ENCODE measurements at places on chromosomes 3 and 15.

- no peak for DNase-seq
Measured at GRCh38 chr3:42495393-42495792, 7.0 kb upstream of the VIPR1 start.

GRCh38 chr15:75578173-75578947 is 755 bp downstream of the PTPN9 start:
- DNase-seq = no peak

- DNase-seq = no peak
Measured at GRCh38 chr3:10272977-10273376, 19.8 kb downstream of the GHRL start.

DNA sequence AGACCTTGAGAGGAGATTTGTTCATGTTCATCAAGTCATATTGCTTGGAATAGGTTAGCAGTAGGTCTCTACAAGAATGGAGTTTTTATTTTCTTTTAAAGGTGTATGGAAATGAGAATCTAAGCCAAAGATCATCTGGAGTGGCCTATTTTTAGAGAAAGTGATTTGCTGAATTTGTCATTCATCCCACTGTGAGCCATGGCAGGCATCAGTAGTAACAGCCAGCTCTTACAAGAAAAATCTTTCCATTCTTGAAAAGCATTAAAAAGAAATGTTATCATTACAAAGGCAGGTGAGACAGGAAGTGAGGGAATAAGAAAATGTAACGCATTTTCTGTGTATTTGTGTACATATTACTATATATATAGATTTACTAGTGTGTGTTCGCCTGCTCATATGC is 29.6 kb downstream of the STAC start:
- DNase-seq = no peak

- DNase-seq = peak; percentile 75
Measured at GRCh38 chr3:37229740-37230139, 55.4 kb upstream of the LRRFIP2 start.

- DNase-seq = no peak
Measured at GRCh38 chr3:119356646-119357045, 62.5 kb downstream of the ARHGAP31 start.

DNA sequence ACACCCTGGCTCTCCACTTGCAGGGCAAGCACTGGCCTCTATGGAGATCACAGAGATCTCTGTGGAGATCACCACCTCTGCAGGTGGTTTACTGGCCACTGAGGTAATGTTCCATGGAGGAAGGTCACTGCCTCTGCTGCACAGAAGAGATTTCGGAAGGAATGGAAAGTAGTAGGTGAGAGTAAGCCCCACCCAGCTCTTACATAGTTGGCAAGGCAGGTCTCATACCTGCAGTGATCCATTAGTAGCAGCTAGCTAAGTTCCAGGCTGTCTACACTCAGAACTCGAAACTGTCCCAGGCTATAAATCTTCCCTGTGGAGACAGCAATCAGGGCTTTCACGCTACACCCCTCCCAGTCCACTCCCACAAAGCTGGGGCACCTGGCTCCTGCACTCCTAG is 194.3 kb upstream of the MANF start:
- DNase-seq = no peak

DNA sequence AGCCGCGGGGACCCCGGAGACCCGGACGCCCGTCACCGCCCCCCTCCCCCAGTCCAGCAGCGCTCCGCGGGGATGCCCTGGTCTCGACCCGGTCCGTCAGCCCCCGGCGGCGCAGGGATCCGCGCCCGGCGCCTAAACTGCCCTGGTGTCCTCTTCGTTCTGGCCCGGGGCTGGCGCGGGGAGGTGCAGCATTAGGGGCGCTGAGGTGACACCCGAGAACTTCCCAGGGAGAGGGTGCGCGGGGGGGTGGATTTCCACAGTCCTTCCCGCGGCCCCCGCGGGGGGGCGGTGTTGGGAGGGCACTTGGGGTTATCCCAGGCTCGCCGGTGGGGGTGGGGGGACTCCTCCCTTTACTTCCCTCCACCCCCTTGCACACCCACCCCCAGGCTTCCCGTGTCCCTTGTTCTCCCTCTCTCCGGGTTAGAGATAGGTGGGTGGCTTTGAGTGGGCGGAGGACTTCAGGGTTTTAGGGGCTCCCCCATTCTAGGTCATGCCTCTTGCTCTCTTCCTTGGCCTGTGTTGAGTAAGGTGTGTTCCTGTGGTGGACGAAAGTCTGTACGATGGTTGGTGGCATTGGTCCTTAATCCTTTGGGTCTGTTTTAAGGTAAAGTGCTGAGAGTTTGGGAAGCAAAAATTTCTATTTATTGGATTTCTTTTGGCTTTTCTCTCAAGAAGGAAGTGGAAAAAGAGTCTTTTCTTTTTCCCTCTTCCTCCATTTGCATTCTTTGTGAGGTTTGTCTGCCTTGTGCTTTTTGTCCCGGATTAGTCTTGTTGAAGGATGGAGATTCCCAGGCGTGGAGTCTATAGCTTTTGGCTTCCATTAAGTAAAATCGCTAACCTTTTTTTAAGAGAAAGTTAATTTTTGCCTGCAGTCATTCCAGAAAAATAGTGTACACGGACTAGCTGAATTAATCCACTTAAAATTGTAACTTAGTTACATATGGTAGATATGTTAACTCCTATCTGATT is 811 bp downstream of the SKIL start:
- peak; percentile 67 for DNase-seq

GRCh38 chr15:52146261-52146660 is 33.7 kb upstream of the BCL2L10 start:
- no peak for DNase-seq

DNA sequence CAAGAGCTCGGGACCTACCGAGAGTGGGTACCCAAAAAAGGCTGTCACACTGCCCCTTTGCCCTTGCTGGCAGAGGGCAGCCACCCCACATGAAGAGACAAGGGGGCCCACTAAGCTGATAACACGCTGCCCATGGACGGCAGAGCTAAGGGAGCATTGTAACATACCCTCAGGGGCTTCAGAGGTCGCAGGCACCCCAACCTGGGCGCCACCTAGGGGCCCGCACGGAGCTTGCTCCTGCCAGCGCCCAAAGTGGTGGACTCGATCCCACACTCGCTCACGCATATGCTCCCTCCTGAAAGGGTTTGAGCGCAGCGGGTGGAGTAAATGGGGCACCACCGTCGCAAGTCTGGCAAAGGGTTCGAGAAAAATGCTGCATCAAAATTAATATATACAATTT is 975.4 kb downstream of the ZPLD1 start:
- DNase-seq = no peak

GRCh38 chr3:88030210-88030609 is 28.6 kb downstream of the CGGBP1 start:
- no peak for DNase-seq

- peak; percentile 66 for DNase-seq
Measured at GRCh38 chr15:70474471-70475406, 288.6 kb downstream of the UACA start.

DNA sequence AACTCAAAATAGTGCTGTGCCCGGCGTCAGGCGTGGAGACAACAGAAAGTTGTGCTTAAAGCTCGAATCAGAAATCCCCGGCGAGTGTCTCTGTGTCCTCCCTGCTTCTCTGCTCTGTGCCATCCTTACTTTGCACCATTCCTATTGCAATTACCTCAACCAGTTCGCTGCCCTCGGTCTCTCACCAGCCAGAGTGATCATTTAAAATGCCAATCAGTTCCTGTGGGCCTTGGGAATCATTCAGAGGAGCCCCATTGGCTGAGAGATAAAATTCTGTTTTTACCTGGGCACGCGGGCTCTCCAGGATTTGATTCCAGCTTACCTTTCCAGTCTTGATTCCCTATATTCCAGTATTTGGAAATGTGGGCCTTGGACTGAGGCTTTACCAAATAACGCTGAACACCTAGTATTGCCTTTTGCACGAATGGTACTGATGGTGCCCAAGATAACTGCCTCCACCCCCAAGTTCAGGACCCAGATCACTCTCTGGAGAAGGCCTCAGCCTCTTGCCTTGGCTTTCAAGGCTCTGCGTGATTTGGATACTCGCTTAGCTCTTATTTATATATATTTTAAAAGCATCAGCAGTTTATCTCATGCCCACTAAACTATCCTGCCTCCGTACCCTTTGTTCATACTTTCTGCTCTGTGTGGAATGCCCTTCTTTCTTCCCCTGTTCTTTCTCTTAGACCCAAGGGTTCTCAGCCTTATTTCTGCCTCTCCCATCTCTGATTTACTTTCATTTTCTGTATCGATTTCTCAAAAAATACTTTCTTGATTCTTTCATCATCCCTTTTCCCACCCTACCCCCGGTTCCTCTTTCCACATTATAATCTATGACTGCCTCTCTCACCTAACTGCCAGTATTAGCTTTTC is 863 bp downstream of the PSMA4 start:
- DNase-seq = no peak

DNA sequence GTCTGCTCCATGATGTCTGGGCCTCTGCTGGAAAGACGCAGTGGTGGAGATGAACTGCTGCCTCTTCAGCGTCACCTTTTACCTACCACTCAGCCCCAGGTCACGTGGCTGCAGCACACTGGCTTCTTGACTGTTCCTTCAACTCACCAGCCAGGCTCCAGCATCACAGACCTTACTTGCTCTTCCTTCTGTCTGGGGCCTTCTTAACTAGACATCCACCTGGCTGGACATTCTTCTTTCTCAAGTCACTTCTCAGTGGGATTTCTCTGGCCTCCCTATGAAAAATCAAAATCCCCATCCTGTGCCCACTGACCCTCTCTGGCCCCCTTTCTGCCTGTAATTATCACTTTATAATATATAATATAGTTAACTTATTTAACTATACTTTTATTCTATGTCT is 29.7 kb upstream of the NSMCE3 start:
- no peak for DNase-seq

DNA sequence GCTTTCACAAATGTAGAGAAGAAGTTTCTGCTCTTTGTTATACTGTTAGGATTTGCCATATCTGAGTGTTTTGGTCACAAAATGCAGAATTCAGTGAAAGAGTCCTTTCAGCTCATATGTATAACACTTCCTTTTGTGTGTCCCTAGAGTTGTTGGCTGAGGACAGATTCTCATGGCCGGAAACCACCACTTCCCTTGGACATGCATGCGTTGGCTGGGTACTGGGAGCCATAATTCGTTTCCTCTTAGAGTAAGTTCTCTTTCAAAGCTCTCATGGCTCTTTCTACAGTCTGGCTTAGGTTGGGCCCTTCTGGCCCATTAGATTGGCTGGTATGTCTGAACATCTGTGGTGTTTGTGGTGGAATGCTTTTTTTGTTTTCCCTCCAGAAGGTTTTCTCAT is 298.5 kb downstream of the DIPK2A start:
- no peak for DNase-seq

DNA sequence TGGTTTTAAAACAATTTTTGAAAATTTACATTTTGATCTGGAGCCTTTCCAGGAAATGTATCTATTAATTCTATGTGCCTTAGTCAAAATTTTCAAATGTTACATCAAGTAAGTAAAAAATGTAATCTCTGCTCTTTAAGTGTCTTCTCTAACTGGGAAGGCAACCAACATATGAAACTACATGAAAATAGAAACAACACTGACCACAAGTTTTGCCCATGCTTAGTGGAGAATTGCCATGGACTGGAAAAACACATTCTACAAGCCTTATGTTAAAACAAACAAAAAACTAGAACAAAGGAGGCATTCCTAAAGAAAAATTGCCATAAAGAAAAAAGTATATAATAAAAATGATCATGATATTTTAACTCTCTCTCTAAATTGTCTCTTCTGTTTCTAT is 75.9 kb upstream of the SPRED1 start:
- no peak for DNase-seq

DNA sequence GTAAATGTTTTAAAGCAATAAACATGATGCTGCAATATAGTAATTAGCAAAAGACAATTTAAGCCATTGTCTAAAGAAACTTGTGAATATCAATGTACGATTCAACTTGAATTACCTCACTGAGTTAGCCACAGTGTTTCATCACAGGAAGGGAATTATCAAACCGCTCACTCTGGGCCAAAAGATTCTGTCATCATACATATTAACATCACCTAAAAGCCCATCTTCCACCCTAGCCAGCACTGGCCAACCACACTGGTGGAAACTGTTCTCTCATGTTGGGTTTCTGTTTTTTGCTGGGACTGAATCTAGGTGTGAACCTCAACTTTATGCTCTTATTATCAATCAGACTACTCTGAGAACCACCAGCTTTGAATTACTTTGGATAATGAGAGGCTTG is 497.7 kb upstream of the THBS1 start:
- no peak for DNase-seq

DNA sequence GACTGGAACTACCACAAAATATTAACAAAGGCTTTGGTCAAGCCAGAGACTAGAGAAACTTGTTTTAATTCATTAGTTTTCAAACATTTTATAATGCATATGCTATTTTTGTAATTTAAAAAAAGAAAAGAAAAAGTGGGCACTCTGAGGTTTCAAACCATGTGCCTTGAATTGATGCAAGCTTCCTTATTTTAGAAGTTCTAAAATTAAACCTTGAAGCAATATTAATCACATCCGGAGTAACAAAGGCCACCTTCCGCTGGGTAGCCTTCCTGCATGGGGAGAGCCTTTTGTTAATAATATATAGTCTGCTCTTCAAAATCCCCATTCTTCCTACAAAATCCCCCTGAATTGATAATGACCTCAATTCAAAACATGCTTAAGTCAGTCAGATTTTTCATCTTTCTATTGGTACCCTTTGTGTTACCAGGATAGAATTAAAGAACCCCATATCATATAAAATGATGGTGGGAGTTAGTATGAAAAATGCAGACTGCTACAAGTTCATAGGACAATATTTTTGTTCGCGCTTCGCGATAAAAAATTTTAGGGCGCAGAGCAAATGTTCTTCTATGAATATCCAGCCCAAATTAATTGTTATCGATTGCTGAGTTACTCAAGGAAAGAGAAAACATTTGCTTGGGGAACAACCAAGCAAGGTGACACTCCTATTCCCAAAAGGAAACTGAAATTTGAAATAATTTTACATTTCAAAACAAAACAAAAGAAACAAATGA is 30.6 kb downstream of the LDHAL6B start:
- DNase-seq = no peak

- no peak for DNase-seq
Measured at GRCh38 chr15:84685304-84685703, 27.3 kb upstream of the NMB start.

- DNase-seq = no peak
Measured at GRCh38 chr15:45734260-45734711, 99.5 kb downstream of the SQOR start.

GRCh38 chr3:119211193-119211592 is 29.5 kb downstream of the B4GALT4 start:
- peak; percentile 56 for DNase-seq
